Spleen (tissue), 13 donors: ENCODE measurements at places on chromosomes 3 and 15.

DNA sequence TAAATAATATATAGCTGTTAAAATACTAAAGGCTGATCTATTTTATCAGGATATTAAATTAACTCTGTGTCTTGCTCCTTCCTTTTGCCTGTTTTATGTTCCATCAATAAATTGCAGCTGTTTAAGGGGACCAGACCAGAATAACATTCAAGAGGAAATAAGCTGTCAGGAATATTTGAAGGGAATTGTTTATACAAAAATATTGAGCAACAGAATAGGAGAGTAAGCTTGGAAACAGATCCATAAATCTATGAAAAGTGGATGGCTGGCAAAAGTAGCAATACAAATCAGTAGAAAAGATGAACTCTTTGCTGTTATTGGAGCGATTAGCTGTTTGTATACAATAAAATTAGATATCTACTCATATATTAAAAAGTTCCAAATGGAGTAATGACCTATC, 36.2 kb upstream of the PLSCR2 start:
- no peak for DNase-seq

DNA sequence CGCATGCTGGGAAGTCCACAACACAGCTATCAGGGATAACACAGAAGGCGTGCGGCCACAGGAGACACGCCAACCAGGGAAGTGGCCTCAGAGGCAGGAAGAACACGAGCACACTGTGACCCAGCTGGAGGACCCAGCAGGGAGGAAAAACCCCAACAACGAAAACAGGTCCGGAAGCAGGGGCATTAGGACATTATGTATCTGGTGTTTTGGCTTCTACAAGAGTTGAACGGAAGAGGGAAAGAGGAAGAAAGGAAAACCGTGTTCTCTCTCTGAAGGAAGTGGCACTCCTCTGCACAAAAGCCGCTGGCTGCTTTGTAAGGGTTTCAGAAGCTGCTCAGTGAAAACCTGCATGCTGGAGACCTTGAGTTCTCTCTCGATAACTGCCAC, 61.8 kb downstream of the HACD2 start:
- DNase-seq: no peak

GRCh38 chr3:4852780-4853748, 126.2 kb upstream of the BHLHE40 start:
- no peak for DNase-seq

DNA sequence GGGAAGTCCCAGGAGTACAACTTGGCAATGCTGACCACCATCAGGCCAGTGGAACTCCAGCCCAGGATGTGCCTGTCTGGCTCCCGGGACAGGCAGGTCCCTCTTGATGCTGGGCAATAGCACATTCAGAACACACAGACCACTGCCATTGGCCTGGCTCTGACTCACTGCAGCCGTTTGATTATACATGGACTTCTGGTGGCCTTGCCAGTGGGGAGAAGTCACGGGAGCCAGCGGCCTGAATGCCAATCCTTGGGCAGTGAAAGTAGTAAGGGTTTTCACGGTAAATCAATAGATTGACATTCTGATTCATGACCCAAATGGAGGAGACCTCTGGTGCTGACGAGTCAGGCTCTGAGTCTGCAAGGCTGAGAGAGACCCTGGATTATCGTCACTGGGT, 12.5 kb upstream of the PROK2 start:
- DNase-seq: no peak

- DNase-seq: no peak
Observed at GRCh38 chr3:65412588-65412987, 626.1 kb downstream of the MAGI1 start.

DNA sequence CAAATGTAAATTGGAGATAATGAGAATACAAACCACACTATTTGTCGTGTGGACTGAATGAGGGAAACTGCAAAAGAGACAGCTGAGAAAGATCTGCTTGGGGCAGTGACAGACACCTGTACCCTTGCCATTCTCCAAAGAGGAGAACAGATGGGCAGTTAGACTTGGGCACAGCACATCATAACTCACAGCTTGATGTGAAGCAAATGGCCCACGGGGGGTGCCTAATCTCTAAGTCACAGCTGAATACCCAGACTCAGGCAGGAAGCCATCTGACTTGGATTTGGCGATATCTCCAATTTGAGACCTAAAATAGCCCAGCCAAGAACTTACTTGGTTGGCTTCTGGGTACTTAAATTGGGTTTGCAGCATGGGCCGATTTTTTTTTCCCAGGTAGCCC, 10.0 kb upstream of the SLC6A11 start:
- no peak for DNase-seq

- no peak for DNase-seq
Observed at GRCh38 chr3:149542375-149543312, 68.1 kb downstream of the TM4SF4 start.

- peak; percentile 71 for DNase-seq
Observed at GRCh38 chr3:153768561-153769469, 352.4 kb upstream of the ARHGEF26 start.

DNA sequence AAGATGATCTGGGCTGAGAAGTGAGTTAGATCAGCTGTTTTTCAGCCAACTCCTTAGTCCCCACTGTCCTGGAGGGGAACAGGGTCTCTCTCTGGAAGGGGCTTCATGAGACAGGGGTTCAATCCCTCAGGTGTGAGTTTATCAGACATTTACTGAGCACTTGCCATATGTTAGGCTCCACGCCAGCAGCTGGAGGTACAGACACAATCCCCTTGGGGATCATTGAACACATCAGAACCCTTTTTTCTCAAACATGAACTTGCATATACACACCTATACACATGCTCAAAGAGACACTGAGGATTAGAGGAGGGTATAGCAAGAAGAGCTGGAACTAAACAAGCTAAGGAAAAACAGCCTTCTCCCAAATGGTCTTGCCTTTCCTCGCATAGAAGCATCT, 5.5 kb upstream of the BMF start:
- DNase-seq: no peak

DNA sequence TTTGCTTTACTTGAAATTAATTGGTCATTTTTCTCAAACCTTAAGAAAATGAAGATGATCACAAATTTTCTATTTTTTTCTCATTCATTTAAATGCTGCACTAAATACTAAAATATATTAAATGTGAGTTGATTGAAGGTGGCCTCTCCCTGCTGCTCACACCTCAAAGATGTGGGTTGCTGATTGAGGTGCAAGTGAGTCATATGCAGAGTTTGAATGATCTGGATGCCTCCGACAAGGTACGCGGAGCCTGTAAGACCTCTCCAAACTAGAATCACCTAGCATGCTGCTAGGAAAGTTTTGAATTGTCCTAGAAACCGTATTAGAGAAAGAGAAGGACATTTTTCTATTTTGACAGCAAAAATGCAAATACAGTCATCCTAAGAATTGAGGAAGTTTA, 211.3 kb upstream of the FEZF2 start:
- no peak for DNase-seq

DNA sequence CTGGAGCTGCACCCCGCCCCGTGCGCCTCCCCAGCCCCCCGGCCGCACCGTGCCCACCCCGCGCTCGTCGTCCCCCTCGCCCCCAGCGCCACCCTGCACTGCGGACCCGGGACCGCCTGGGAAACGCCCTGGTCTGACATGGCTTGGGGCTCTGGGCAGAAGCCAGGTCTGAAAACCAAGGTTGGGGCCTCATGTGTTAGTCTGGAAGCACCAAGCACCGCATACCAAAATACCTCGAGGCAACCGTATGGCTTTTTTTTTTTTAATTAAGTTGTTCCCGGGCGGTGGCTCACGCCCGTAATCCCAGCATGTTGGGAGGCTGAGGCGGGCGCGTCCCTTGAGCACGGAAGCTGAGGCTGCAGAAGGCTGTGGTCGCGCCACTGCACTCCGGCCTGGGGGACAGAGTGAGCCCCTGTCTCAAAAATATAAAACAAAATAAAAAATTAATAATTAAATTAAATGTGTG, 91.5 kb upstream of the CHD2 start:
- peak; percentile 93 for DNase-seq

GRCh38 chr3:112822064-112823055, 24.3 kb downstream of the CD200R1L start:
- DNase-seq: no peak

DNA sequence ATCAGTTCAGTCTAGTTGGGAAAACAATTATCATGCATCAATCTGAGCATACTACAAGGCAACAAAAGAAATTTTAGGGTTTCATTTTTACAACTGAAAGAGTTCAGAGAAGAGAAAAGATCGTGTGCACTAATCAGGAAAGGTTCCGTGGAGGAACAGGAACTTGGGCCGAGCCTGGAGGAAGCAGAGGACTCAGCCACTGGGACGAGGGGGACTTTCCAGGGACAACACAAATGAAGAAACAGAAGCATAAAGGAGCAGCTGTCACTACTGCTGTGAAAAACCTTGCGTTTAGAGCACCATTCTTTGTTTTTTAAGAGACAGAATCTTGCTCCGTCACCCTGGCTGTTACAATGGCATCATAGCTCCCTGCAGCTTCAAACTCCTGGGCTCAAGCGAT, 60.5 kb downstream of the MYO1E start:
- DNase-seq: no peak

- no peak for DNase-seq
Observed at GRCh38 chr15:44034334-44034733, 160.7 kb downstream of the FRMD5 start.

DNA sequence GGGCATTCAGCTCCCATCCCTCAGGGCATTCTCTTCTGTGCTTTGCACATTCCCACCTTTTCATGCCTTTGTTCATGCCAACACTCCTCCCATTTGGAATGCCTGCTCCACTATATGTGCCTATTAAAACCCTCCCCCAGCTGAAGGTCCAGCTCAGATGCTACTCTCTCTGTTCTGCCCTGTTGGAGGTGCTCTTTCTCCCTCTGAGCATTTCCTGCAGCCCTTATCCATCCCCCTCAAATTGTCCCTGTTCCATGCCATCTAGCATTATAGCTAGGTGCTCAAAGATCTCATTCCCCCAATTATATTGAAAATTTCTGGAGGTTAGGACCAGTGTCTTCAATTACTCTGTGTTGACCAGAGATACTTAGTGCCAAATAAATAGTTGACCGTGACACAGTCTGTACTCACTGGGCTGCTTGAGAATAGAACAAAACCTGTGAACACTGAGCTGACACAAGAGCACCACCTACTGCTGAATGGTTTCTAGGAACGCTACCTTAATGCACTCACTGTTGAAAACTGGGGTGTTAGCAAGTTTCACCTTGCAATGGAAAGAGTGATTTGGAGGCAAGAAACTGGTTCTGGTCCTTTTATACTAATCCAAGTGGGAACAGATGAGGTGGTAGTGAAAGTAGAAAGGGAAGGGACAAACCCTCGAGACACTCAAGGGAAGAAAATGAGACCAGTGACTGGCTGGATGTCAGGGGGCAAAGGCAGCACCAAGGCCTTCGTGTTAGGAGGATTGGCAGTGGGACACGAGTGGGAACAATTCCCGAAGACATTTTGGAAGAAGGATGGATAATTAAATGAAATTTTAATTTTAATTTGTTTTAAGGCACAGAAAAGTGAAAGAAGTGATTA, 289.8 kb upstream of the ROPN1 start:
- no peak for DNase-seq

- no peak for DNase-seq
Observed at GRCh38 chr15:35003928-35004327, 15.8 kb upstream of the ZNF770 start.

DNA sequence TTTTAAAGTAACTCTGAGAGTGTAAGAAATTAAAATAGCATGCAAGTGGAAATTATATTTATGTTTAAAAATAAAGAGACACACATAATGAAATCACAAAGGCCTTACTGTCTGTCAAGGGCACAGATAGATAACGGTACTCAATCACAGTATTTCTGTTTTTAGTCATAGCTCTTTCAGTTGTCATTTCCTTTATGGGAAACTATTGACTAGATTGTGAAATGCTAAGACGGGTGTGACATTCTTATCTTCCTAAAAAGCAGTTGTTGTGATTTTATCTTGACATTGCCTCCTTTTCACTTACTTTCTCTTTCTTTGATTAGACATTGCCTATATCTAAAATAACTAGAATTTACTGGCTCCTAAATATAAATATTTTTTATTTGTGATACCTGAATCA, 100.1 kb upstream of the PLSCR5 start:
- DNase-seq: no peak

- DNase-seq: no peak
Observed at GRCh38 chr3:137100326-137100725, 142.5 kb downstream of the IL20RB start.

DNA sequence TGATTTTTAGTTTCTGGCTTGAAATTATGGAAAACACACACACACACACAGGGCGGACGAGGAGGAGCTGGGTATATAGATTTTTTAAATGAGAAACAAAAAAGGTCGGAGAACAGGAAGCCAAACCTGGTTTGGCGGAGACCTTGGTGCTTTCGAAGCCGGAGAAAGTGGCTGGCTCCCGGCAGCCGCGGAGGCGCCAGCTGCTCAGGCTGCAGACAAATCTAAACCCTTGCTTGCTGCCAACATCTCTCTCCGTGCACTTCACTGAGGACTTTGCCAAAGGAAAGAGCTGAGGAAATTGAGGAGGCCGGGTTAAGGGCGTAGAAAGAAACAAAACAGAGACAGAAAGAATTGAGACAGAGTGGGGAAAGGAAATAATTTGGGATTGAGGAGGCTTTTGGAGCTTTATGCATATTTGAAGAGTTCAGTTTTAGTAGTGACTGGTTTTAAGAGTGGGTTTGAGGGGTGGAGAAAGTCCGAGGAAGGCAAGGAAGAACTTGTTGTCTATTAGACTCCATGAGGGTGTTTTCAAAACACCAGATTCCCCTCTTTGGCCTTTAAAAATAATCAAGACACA, 2.2 kb downstream of the ZIC1 start:
- no peak for DNase-seq

DNA sequence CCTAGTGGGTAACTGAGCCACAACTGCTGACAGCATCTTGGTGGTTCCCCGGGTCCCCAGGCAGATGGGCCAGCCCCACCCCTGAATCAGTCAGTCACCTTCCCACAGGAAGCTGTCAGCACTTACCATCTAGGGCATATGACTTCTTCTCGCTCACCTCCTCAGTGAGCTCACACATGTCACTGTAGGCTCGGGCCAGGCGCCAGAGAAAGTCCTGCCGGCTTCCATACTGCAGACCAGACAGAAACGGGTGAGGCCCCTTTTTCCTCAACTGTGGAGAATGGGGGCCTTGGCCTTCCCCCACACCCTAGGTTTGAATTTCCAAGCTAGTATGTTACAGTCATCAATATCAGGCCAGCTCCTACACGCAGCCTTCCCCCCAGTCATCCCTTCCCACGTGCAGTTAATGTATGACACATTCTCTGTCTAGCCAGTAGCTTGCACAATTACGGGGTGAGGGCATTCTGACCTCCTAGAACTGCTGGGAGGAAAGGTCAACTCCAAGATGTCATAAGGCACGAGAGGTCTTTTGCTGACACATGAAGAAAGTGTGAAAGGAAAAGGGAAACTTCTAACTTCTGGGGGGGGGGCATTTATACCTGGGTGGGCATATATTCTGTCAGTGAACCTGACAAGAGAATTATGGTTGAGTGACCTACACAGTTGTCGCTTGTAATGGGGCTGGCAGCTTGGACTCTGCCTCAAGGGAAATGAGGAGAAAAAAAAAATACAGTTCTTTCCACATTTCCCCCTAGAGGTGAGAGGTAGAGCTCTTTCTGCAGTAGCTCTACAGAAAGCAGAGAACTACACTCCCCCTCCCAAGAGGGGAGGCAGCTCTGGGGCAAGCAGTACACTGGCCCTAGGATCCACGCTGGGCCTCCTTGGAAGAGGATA, 10.9 kb downstream of the RMDN3 start:
- DNase-seq: peak; percentile 75
